ENCODE measurements at places on chromosomes 4 and X.

- DNase-seq, result no peak
Measured at GRCh38 chrX:51894697-51895336, 1.4 kb downstream of the MAGED1 start.

DNA sequence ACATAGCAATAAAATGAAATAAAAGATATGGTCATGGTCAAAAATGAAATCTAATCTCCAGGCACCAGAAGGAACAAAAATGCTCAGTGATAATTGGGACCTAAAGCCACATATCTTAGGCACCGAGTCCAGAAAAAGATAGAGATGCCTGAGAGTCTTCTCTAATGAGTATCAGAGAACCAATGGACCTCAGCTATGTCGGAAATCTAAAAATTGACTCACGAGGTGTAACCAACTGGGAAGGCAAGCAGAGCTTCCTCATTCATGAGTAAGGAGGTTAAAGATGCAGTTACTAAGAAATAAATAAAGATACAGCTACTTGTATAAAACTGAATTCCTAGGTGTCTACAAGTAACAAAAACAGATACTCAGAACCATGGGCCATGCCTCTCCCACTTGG lies 72.1 kb downstream of the KLHL34 start:
- DNase-seq, result no peak

GRCh38 chr4:5959211-5959982 lies 58.8 kb downstream of the C4orf50 start:
- no peak for DNase-seq

GRCh38 chr4:71262161-71262560 lies 76.7 kb upstream of the SLC4A4 start:
- no peak for DNase-seq

DNA sequence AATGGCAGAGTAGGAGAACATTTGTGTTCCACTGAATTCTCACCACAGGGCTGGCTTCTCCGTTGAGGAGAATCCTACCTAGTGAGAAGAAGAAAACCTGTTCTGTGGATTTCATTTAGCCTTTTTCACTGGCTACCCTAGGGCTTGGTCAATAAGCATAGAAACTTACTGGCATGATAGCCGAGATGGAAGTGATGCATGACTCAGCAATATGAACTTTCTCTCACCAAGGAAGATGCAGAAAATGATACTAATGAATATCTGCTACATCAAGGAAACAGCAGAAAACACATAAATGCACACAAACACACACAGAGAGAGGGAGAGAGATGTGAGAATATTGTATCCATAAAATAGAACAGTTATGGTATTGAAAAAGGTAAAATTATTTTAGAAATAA lies 216.3 kb downstream of the HHIP start:
- DNase-seq, result no peak

- no peak for DNase-seq
Measured at GRCh38 chrX:69110116-69110530, 55.1 kb downstream of the PJA1 start.

GRCh38 chr4:172648471-172648870 lies 520.1 kb upstream of the GALNT7 start:
- no peak for DNase-seq

GRCh38 chr4:111228396-111228795 lies 605.5 kb upstream of the PITX2 start:
- DNase-seq, result no peak

- DNase-seq, result no peak
Measured at GRCh38 chr4:106816496-106816895, 219.6 kb downstream of the DKK2 start.

DNA sequence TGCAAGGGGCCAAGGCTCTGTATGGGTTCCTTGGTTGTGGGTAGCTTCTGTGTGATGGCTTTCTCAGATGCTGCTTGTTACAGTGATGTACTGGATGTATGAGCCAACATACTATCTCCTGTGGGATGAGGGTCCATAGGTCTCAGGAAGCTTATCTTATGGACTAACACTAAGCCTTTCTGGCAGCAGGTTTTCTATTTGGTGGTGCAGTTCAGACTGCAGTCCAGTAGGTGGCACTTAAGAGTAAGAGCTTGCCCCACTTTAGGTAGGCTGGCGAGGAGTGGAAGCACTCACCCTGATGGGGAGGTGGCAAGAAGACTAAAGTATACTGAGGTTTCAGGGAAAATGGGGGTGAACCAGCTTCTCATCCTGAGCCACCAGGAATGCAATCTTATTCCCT lies 306.7 kb upstream of the MAOA start:
- no peak for DNase-seq

DNA sequence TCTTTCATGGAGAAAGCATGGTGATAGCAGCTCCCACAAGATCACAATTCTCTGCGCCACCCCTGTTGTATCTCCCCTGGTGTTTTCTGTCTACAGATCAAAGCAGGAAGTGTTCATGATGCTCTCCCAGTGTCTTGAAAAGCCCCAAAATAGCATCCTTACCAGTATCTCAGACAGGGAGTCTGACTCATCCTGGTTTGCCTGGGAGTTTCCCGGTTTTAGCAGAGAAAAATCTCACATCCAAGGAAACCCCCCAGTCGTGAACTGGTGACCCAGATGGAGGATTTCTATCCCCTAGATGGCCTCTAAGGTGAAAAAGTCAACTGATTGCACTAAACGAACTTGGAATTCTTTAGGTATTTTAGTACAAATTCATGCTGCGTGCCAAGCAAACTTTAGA lies 64.3 kb upstream of the NR0B1 start:
- DNase-seq, result no peak

DNA sequence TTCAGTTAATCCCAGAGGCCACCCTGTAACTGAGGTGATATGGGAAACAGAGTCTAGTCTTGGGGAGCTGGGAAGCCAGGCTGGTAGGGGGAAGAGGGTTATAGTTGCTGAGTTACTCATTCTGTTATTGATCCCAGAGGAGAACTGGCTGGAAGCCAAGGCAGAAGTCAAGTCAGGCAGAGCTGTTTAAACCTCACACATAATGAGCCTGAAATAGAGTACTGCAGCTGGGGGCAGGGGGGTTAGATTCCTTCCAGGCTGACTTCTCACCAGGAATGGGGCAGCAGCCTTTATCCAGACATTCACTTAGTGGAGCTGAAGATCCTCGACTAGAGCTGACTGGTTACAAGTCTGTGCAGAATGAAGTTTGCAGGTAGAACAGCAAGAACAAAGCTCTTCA lies 144.9 kb downstream of the C4orf33 start:
- no peak for DNase-seq

DNA sequence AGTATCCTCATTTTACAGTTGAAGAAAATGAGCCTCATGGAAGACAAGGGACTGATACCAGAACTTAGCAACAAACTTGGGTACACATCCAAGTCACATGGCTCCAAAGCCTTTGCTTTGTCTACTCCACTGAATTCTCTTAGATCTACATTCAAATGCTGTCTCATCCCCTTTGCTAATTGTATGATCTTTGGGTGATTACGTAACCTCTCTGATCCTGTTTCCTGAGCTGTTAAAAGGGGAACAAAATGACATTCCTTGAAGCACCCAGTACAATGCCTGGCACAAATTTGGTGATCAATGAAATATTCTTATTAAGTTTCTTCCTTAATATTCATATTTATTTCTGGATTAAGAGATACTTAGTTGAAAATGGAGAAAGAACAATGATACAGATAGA lies 5.9 kb upstream of the HPGD start:
- DNase-seq, result no peak

GRCh38 chr4:147837435-147837834 lies 105.5 kb downstream of the ARHGAP10 start:
- DNase-seq, result no peak

- no peak for DNase-seq
Measured at GRCh38 chr4:110112056-110112455, 86.4 kb downstream of the ELOVL6 start.

DNA sequence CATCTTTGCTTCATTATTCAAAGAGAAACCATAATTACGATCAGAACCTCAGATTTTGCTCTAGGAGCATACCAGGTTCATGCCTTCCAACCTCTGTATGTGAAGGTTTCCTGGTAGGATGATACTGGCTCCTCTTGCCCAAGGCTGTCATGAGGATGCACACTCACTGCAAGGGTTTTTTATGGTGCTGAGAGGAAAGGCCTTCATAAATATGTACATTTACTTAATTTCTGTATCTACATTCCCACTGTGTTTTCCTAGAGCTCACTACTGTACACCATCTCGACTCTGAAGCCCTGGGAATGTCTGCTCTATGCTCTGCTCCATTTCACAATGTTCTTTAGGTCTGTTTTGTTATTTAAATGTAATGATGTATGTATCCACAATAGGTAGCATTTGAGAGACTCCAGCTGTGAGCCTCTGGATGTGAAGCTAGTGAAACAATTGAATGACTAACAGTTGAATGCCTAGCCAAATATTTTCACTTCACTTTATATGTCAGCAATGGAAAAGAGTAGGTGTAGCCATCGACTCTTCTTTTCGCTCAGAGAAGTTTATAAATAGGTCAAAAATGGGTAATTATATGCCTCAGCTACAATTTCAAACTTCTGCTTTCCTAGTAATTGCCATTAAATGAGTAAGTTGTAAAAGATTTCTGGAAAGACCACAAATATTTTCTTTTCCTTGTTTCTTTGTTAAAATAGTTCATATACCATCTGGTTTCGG lies 228.0 kb downstream of the PALLD start:
- DNase-seq, result no peak

- no peak for DNase-seq
Measured at GRCh38 chr4:528296-528695, 29.3 kb downstream of the PIGG start.

GRCh38 chrX:141760761-141761160 lies 62.2 kb upstream of the SPANXD start:
- DNase-seq, result no peak

DNA sequence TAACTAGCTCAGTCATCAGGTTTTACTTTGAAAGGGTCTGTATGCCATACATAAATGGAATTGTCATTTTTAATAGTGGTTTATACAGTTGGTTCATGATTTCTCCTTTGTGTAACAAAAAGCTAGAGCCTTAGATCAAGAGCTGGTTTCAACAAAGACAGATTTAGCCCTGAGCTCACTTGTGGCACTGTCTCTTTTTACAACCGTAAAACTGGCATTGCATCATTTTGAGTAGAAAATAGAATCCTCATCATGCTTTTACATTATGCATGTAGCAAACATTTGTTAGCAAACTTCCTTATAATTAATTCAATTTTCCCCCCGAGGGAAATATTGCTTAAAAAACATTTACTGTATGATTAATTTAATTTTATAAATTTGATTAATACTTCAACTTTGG lies 1871.5 kb downstream of the ARAP2 start:
- no peak for DNase-seq

Data from cortex of kidney (tissue), 1 donor.